ENCODE measurements at places on chromosomes 13 and 19.

DNA sequence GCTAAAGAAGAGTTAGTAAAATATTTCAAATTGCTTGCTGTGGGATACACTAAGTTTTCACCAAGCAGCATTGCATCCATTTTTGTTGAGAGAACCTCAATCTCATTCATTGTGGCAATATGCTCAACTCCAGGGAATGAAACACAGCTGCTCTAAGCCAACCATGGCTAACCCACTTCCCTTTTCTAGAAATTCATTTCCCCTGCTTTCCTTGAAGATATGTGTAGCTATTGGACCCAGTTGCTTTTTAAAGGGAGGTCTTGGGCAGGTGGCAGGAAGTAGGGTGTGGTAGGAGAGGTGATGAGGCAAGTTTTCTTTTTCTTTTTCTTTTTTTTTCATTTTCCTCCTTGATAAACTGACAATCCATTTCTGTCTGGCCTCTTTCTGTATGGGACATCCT lies 452.2 kb downstream of the FGF14 start:
- DNase-seq, result no peak

GRCh38 chr19:48714759-48715675 lies 4.5 kb downstream of the MAMSTR start:
- DNase-seq, result no peak

DNA sequence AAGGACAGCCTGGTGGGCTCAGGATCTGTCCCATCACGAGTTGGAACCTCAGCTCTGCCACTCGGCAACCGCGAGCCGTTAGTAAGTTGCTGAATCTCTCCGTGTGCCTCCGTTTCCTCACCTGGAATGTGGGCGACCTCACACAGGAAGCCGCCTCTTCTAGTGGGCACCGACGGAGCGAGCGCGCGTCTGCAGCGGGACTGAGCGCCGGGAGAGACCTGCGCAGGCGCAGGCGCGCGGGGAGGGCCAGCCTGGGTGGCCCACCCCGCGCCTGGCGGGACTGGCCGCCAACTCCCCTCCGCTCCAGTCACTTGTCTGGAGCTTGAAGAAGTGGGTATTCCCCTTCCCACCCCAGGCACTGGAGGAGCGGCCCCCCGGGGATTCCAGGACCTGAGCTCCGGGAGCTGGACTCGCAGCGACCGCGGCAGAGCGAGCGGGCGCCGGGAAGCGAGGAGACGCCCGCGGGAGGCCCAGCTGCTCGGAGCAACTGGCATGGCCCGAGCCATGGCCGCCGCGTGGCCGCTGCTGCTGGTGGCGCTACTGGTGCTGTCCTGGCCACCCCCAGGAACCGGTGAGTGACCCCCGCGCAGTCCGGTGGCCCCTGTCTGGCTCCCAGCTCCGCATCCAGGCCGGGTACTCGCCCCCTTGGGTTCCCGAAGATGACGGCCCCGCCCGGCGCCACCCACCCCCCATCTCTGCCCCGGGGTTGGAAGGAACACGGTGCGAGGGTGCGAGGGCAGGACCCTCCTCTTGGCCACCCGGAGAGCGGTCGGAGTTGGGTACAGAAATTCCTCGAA lies at the start of gene PVR:
TSS of gene PVR (plus strand) at position 306 of the 797 bp plus-strand sequence. CDS start at position 493, 187 bp downstream.
- DNase-seq, result peak; percentile 65

DNA sequence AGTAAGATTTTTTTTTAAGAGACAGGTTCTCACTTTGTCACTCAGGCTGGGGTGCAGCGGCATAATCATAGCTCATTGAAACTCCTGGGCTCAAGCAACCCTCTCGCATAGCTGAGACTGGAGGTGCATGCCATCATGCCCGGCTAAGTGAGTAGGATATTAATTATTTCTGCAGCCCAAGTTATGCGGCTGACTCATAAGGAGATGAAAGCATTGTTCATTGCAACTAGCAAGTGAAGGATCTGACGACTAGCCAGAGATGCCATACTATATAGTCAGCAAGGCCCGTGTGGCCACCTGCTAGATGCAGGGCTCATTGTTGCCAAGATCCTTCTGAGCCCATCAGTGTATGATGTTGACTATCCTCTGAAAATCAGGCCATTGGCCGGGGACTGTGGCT lies 45.2 kb downstream of the ABCC4 start:
- no peak for DNase-seq

GRCh38 chr13:23630349-23631093 lies 60.3 kb downstream of the TNFRSF19 start:
- DNase-seq, result no peak

DNA sequence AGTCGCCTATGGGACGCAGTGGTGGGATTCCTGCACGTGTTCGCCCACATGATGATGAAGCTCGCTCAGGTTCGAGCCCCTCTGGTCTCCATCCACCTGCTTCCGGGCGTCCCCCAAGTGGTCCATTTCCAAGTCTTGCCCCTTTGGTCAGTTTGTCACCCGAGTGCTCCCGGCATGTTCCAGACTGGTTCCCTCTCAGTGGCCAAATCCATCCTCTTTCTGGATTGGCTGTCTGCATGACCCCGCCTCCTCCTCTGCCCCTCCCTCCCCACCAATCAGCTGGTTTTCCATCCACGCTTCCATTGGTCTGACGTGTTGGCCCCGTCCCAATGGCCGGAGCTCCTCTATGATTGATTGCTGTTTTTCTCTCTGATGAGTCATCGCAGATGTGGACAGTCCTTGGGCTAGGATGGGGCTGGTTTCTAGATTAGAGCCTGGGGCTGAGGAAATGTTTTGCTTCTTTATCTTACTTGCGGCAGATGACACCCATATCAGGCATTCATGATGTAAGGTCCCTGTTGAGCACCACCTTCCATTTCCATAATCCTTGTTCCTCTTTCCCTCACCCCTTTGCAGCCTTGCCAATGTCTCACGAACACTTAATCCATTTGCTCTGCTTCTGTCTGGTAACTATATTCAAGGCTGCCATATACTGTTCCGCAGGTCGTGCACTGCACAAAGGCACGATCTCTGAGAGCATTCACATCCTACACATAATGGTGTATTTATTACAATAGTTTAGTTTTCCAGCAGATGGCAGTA lies 73.8 kb downstream of the MAP4K1 start:
- DNase-seq, result no peak

GRCh38 chr13:20116213-20116612 lies 44.6 kb downstream of the GJA3 start:
- no peak for DNase-seq

- DNase-seq, result no peak
These were observed 205.4 kb downstream of the ZNF536 start for GRCh38 chr19:30577551-30578105.

DNA sequence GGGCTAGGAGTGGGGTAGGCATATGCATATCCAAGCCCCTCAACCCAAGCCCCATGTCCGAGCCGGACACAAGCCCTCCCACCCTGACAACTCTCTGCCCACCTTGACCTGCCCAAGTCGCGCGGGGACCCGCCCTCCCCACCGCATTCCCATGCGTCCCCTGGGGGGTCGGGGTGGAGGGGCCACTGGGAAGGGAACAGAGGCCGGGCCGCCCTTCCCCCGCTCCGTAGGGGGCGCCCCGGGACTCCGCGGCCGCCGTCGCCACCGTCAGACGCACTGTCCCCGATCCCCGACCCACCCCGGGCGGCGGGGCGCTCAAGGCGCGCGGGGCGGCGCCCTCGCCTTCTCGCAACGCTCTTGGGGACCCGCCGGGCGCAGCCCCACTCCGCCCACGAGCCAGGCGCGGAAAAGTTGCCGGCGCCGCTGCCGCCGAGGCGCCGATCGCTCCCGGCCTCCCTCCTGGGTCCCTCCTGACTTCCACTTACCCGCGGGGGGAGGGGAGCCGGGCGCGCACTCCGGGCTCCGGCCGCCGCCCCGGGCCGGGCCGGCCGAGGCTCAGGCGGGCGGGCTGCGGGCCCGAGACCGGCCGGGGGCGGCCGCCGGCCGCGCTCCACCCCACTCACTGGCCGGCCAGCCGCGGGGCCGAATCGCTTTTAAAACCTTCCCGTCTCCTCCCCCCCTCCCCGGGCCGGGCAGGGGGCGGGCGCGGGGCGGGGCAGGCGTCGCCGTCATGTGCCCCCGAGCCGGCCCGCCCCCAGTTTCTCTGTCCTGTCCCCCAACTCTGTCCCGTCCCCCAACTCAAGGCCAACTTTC lies 34.4 kb upstream of the NANOS3 start:
- DNase-seq, result no peak

DNA sequence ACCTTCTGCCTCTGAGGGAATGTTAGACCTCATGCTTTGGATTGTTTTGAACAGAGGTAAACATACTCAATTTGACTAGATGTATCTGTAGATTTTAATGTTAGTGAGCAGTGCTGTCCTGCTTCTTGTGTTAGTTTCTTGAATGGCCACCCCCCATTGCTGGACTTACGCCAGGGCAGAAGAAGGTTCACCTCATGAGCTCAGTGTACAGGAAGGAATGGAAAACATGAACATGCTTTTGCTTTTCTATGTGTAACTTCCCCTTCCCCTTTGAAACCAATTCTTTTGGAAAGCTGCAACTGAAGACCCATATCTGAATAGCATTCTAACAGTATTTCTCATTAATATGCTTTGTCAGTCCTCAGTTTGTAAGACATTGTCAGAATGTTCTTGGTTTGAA lies 32.3 kb downstream of the WASF3 start:
- no peak for DNase-seq

GRCh38 chr13:71877256-71877653 lies 10.3 kb upstream of the DACH1 start:
- no peak for DNase-seq

DNA sequence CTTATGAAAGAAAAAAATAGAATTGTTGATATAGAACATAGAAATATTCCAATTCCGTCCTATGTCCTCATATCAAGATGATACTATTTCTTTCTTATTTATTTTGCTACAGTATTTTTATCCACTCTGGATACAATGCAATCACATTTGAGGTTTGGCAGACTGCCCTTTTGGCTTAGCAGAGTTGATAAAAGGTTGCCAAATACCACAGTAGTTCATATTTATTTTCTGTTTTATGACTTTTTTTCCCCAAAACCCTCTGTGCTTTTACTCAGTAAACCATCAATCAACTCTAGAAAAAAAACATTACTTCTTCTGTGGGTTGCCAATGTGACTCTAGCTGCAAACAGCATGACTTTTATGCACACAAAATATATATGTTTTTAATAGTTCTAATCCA lies 424.5 kb downstream of the PCDH9 start:
- DNase-seq, result no peak

DNA sequence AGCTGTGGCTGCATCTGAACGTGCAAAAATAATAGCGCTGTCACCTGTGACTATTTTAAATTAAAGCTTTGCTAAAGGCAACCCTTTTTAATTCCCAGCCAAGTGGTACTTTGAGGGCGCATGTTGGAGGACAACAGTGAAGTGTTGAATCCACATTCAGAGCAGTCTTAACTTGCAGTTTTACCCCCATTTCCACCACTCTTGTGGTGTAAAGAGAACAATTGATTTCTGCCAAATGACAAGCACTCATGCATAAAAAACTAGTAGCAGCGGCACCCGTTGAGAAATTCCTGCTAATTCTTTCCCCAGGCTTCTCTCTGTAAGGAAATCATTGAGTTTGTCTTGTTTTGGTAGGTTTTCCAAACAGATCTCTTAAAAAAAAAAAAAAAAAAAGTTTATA lies 1033.3 kb downstream of the EFNB2 start:
- DNase-seq, result no peak

DNA sequence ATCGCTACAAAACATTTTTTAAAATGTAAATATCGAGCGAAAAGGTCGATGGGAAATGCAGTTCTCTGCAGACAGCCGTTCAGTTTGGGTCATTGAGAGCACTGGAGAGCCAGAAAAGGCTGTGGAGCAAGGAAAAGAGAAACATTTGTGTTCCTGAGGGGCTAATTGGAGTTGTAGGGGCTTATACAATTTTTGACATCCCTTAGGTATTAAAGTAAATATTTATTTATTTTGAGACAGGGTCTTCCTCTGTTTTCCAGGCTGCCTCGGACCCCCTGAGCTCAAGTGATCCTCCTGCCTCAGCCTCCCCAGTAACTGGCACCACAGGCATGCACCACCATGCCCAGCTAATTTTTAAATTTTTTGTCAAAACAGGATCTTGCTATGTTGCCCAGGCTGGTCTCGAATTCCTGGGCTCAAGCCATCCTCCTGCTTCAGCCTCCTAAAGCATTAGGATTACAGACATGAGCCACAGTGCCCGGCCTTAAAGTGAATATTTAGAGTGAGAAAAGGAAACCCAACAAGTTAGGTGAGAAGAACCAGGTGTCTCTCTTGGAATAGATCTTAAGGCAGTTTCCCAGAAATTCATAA lies 825 bp upstream of the YIF1B start:
- no peak for DNase-seq

GRCh38 chr19:10144361-10144760 lies 24.7 kb upstream of the EIF3G start:
- DNase-seq, result no peak

DNA sequence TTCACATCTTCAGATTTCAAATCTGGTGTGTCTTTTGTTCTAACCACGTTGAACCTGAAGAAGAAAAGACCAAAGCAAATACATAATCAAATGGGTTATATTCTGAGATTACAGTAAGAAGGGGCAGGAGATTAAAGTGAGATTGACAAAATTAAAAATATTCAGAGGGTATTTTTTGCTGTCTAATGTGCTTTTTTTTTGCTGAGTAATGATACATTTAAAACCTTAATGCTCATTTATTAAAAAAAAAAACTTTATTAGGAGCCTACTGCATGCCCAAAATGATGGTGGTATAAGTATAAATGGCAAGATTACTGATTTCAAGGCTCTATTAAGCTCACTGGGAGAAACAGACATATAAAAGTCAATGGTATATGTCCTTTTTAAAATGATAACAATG lies 459.4 kb downstream of the FGF9 start:
- no peak for DNase-seq

GRCh38 chr13:107713314-107713713 lies 502.0 kb downstream of the LIG4 start:
- peak; percentile 10 for DNase-seq

DNA sequence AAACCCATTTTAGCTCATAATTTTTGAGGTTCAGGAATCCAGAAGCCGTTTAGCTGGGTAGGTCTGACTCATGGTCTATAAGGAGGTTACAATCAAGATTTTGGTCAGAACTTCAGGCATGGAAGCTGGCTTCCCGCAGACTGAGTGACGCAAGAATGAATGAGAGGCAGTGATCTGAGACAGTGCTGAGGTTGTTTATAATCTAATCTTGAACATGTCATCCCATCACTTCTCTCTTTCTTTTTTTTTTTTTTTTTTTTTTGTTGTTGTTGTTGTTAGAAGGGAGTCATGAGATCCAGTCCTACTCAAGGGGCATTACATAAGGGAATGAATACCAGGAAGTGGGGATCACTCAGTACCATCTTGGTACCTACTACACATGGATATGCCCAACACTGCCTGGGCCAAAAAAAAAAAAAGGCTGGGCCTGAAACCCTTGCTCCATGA lies 217.4 kb downstream of the DLEU7 start:
- no peak for DNase-seq

DNA sequence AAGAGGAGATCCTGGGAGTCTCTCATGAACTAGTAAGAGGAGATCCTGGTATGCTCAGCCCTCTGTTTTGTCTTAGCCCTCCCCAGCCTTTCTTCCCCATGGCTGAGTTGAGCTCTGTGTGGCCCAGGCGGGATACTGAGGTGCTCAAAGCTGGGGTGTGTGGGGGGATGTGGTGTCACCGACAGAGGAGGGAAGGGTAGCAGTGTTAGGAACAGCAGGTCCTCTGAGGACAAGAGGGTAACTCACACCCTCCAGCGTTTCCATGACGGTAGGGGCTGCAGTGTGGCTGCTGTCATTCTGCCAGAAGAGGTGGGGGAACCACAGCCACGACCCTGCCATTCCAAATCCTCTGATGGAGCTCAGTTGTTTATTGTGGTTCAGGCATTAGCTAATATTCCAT lies 691 bp downstream of the KIR2DL4 start:
- DNase-seq, result no peak
